ENCODE measurements at places on chromosomes 2 and 18. TPM values are rescaled to one million over a fixed set of nuclear protein-coding genes. Genes with fewer than 3 reads are reported as not detected.

RTP5 gene
- not detected for polyA plus RNA-seq

GRCh38 chr2:111148925-111149324 lies 28.2 kb downstream of the BCL2L11 start:
- H3K4me1 ChIP-seq = peaks cover 9% of the 10 kb centered on the region
- no peak overlapping the region for H3K4me3 ChIP-seq
- no peak for DNase-seq
- H3K27me3 ChIP-seq = no peaks in the 10 kb centered on the region
- H3K36me3 ChIP-seq = peaks cover 13% of the 10 kb centered on the region

DNA sequence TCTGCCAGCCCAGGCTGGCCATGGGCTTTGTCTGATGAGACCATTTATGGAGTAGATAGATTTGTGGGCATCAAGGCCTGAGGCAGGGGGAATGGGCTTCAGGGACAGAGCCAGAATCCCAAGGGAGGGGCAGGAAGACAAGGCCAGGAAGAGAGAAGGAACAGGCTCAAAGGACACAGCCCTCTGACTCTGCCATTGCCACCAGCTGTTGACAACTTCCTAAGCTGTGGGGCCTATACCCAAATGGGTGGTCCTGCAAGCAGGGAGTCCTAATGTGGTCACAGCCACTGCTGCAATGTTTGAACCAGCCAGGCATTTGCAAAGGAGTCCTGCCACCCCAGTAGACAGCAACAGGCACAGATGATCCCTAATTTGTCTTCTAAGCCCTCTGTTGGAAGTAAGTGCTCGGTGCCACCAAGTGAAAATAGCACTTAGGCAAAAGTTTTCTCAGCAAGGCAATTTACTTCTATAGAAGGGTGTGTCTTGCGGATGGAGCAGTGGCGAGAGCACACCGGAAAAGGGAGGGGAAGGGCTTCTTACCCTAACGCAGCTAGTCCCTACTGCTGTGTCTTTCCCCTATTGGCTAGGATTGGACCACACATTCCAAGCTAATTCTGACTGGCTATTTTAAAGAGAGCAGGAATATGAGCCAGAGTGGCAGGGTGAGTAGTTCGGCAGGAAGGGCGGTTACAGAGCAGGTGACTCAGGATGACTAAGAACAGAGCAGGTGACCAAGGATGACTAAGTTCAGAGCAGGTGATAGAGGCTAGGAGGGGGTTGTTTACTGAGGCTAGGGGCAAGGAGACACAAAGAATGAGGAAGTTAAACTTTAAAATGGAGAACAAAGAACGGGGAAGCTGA lies 47.2 kb downstream of the C1QL2 start:
- no peak for DNase-seq
- H3K4me1 ChIP-seq = no peaks in the 10 kb centered on the region
- no peak overlapping the region for H3K27ac ChIP-seq
- peaks cover 16% of the 10 kb centered on the region for H3K27me3 ChIP-seq
- no peaks in the 10 kb centered on the region for H3K36me3 ChIP-seq
- no peak overlapping the region for H3K4me3 ChIP-seq

GRCh38 chr2:102967451-102967850 lies 205.6 kb downstream of the TMEM182 start:
- no peak overlapping the region for H3K4me3 ChIP-seq
- no peaks in the 10 kb centered on the region for H3K27me3 ChIP-seq
- H3K4me1 ChIP-seq = no peaks in the 10 kb centered on the region
- H3K27ac ChIP-seq = no peak overlapping the region
- no peaks in the 10 kb centered on the region for H3K36me3 ChIP-seq

- H3K36me3 ChIP-seq = no peaks in the 10 kb centered on the region
- H3K4me3 ChIP-seq = no peak overlapping the region
- no peak overlapping the region for H3K27ac ChIP-seq
- no peak for DNase-seq
- H3K4me1 ChIP-seq = peaks cover 19% of the 10 kb centered on the region
- H3K27me3 ChIP-seq = no peaks in the 10 kb centered on the region
Measured at GRCh38 chr2:172072706-172073105, 12.6 kb upstream of the DLX1 start.
